ENCODE measurements at places on chromosomes 2 and 18. TPM values are rescaled to one million over a fixed set of nuclear protein-coding genes. Genes with fewer than 3 reads are reported as not detected.

CRACDL gene
- total RNA-seq, result 0.55 TPM

CD28 gene
- 177 TPM for total RNA-seq

DNA sequence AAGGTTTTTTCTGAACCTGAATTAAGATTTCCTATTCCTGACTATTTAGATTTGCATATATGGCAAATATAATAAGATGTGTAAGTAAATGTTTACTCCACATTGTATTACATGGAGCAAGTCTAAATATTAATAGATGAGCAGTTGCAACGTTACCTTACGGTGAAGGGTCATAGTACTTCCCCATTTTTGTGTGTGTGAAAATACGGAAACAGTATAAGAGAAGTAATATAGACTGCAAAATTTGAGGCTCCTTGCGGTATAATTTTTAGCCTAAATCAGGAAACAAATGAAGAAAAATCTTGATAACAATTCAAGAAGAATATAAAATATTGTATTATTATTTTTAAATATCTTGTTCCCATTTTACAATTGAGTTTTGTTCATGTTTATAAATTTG is 434.2 kb downstream of the GRB14 start:
- no peaks in the 10 kb centered on the region for H3K27me3 ChIP-seq
- DNase-seq, result no peak
- H3K4me3 ChIP-seq, result no peak overlapping the region
- H3K27ac ChIP-seq, result no peak overlapping the region

GRCh38 chr2:203340791-203341487 is 12.7 kb downstream of the ABI2 start:
- no peak overlapping the region for H3K27ac ChIP-seq
- DNase-seq, result no peak
- H3K4me3 ChIP-seq, result no peak overlapping the region
- no peaks in the 10 kb centered on the region for H3K36me3 ChIP-seq
- H3K27me3 ChIP-seq, result no peaks in the 10 kb centered on the region

GRCh38 chr2:12618576-12618975 is 98.2 kb upstream of the TRIB2 start:
- H3K27ac ChIP-seq, result no peak overlapping the region
- no peak for DNase-seq
- no peak overlapping the region for H3K4me3 ChIP-seq
- H3K36me3 ChIP-seq, result peaks cover 3% of the 10 kb centered on the region
- peaks cover 18% of the 10 kb centered on the region for H3K4me1 ChIP-seq

- no peak overlapping the region for H3K27ac ChIP-seq
- H3K4me1 ChIP-seq, result peaks cover 7% of the 10 kb centered on the region
- peaks cover 26% of the 10 kb centered on the region for H3K27me3 ChIP-seq
- peaks cover 3% of the 10 kb centered on the region for H3K36me3 ChIP-seq
- DNase-seq, result no peak
Measured at GRCh38 chr2:201909348-201909747, 103.0 kb downstream of the CDK15 start.

DNA sequence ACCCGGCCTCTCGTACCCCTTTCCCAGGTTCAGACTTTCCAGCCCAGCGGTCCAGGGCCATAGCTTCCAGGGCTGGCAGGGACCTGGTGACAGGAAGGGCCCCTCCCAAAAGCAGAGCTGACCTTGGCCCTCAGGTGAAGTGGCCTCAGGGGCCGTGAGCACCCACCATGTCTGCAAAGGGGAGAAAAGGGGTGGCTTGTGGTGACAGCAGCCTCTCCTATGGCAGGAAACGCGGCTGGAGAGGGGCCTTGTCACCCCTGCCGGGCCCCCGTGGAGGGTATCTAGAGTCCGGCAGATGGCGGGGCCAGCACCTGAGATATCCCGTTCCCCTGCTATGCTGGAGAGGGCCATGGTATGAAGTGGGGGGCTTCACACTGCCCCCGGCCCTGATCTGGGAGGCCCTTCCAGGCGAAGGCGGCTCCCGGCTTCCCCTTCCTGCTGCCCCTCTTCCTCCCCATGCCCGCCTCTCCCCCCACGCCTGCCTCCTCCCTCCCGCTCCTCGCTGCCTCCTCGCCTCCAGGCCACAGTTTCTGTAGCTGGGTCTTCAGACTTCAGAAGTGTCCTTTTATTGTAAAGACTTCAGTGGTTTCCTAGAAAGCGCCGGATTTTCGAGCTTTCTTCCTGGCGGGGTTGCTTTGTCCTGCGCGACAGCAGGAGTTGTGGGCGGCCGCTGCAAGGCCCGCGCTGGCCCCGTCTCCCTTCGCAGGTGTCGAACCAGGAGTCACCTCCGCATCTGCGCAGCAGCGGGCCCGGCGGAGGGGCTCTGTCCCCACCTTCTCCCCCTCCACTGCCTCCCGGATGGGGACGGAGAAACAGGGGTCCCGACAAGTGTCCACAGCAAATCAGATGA is 240.5 kb upstream of the MYT1L start:
- H3K4me3 ChIP-seq, result no peak overlapping the region
- no peaks in the 10 kb centered on the region for H3K4me1 ChIP-seq
- H3K36me3 ChIP-seq, result no peaks in the 10 kb centered on the region
- H3K27ac ChIP-seq, result no peak overlapping the region

GRCh38 chr2:173493874-173494273 is 139.2 kb downstream of the CDCA7 start:
- H3K36me3 ChIP-seq, result no peaks in the 10 kb centered on the region
- no peak for DNase-seq
- H3K4me1 ChIP-seq, result no peaks in the 10 kb centered on the region
- no peak overlapping the region for H3K4me3 ChIP-seq

DNA sequence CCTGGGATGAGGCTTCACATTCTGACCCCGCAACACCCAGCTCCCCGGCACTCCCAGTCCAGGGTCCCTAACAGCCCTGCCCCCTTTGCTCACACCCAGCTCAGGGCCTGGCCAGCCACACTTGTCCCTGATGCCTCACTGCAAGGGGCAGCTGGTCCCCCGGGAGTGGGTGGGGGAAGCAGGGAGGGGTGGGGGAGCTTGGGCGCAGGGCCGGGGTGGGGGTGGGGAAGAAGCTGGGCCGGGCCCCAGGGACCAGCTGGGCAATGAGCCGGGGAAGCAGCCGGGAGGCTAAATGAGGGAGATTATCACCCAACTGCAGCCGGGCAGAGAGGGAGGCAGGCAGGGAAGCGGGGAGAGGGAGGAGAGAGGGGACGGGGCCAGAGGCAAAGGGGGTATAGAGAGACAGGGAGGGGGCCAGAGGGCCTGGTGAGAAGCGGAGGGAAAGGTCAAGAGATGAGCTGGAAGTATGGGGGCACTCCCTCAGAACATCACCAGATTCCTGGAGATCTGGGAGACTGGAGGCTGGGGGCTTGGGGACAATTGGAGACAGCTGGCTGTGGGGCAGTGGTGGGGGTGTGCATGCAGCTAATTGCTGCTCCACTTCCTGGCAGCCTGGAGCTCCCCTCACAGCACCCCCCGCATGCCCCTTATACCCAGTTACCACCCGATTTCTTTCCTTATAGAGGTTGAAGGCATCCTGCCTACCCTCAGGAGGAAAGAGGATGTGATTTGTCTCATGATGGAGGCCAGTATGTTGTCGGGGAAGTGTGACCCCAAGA is 2.5 kb upstream of the ASIC4 start:
- peaks cover 76% of the 10 kb centered on the region for H3K27me3 ChIP-seq
- DNase-seq, result no peak
- peaks cover 28% of the 10 kb centered on the region for H3K4me1 ChIP-seq
- no peak overlapping the region for H3K27ac ChIP-seq
- H3K36me3 ChIP-seq, result peaks cover 17% of the 10 kb centered on the region

DNA sequence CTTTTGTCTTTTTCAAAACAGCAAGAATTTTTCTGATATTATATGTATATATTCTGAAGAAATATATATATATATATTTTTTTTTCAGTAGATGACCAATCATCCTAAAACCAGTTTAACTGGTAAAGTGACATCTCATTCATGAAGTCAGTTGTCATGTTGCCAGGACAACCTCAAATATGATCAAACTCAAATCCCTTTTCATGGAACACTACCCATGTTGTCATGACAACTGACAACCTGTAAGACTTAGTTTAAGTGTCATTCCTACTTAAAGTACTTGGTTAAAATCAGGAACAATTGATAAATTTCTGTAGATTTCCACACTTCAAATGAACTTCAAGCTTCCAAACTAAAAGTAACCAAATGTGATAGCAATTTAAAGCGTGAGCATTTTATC is 101.8 kb upstream of the ERBB4 start:
- no peak for DNase-seq
- H3K27me3 ChIP-seq, result peaks cover 4% of the 10 kb centered on the region

DNA sequence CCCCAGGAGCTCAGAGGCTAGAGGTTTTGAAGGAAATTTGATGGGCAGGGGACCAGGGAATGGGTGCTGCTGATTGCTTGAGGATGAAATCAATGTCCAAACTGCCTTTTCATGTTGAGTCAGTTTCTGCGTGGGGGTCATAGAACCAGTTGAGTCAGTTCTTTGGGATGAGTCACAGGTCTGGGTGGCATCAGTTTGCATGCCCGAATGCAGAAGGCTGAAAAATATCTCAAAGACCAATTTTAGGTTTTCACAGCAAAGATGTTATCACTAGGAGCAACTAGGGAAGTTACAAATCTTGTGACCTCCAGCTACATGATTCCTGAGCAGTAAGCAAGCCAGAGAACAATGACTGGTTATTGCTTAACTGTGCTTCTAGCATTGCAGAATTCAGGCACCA is 1135.1 kb upstream of the CRIM1 start:
- H3K36me3 ChIP-seq, result no peaks in the 10 kb centered on the region
- no peak overlapping the region for H3K27ac ChIP-seq
- H3K4me3 ChIP-seq, result no peak overlapping the region
- DNase-seq, result no peak

DNA sequence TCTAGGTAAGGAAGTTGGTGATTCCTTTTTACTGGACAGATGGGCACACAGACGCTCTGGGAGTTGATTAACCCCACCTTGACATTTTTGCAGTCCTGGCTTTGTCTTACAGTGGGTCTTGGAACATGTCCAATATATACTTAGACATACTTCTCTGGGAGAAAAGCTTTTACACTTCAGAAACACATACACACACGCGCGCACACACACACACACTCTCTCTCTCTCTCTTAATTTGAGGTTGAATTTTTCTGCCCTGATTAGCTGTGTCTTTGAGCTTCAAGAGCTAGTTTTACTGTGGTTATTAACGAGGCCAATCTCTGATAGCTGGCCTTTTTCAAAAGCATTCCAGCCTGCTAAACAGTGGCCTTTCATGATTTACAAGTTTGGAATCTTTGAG is 215.0 kb downstream of the MYCN start:
- DNase-seq, result no peak
- no peaks in the 10 kb centered on the region for H3K4me1 ChIP-seq
- no peaks in the 10 kb centered on the region for H3K36me3 ChIP-seq
- no peak overlapping the region for H3K27ac ChIP-seq
- no peak overlapping the region for H3K4me3 ChIP-seq
- H3K27me3 ChIP-seq, result peaks cover 13% of the 10 kb centered on the region

GRCh38 chr2:104938231-104938941 is 84.5 kb downstream of the POU3F3 start:
- H3K27ac ChIP-seq, result no peak overlapping the region
- H3K36me3 ChIP-seq, result no peaks in the 10 kb centered on the region

DNA sequence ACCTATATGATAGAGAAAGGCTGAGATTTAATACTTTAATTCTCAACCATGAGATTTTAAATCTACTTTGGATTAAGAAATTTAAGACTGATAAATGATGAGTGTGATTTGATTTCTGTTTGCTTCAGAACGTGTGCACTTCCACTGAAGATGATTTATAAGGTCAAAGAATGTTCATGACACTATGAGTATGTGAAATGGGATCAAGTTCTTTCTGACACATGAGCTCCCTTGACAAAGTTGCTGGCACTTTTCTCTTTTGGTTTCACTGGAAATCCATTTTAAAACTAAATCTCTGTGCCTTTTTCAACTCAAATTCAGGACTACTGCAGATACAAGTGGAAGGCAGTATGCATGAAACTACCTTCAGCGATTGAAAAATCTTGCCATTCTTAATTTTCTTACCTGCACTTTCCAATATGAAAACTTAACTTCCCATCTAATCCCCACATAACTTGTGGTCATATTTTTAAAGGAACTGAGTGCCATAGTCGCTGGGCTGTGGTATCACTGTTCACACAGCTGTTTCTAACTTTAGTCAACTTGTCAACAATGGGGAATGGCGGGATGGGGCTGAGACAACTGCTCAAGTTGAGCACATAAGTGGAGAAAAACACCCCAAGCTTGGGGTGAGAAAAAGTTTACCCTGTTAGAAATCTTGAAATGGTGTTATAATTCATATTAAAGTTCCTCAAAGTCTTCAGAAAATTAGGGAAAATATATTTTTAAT is 51.8 kb upstream of the TTN start:
- no peaks in the 10 kb centered on the region for H3K4me1 ChIP-seq
- peaks cover 4% of the 10 kb centered on the region for H3K36me3 ChIP-seq
- no peak overlapping the region for H3K27ac ChIP-seq
- H3K4me3 ChIP-seq, result no peak overlapping the region

SGPP2 gene
- total RNA-seq, result 5.1 TPM

DNA sequence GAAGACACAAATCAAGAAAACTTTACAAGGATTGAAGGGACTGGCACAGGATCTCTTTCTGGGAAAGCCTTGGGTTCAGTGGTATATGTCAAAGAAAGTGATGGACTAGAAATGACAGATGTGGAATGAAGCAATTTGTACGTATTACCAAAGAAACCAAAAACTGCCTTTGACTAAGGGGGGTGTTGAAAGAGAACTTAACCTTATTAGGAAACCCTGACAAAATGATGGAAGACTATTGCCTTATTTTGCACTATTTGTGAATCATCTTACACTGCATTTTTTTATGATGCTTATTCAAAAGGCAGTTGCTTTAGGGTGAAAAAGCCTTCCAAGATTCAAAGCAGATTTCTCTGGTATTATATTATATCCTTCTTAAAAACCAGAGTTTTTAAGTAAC is 4.0 kb downstream of the TSGA10 start:
- peaks cover 6% of the 10 kb centered on the region for H3K36me3 ChIP-seq
- no peaks in the 10 kb centered on the region for H3K27me3 ChIP-seq
- no peak overlapping the region for H3K4me3 ChIP-seq
- DNase-seq, result no peak
- no peak overlapping the region for H3K27ac ChIP-seq

DNA sequence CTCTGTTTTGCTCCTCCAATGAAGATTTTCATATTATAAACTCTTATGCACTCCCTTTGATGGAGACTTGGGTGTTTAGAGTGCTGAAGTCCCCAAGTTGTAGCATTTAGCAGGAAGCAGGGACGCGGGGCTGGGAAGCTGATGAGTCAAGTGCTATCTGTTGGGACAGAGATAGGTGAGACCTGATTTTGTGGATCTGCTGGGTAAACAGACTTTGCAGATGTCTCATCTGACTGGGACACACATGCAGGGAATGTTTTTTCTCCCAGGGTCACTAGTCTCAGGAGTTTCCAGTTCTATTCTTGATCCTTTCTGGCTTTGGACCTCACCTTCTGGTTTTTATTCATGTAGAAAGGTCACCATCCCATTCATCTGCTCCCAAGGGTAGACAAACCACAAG is 79.7 kb upstream of the ACAA2 start:
- no peak overlapping the region for H3K27ac ChIP-seq
- peaks cover 26% of the 10 kb centered on the region for H3K27me3 ChIP-seq
- no peaks in the 10 kb centered on the region for H3K36me3 ChIP-seq
- H3K4me1 ChIP-seq, result no peaks in the 10 kb centered on the region

- no peaks in the 10 kb centered on the region for H3K36me3 ChIP-seq
- H3K4me3 ChIP-seq, result no peak overlapping the region
- H3K4me1 ChIP-seq, result no peaks in the 10 kb centered on the region
- H3K27me3 ChIP-seq, result peaks cover 8% of the 10 kb centered on the region
- no peak overlapping the region for H3K27ac ChIP-seq
Measured at GRCh38 chr18:59500765-59501164, 141.7 kb upstream of the LMAN1 start.

SMIM21 gene
- not detected for total RNA-seq

All from T-helper 17 cell (primary cell).